Activated CD8-positive, alpha-beta memory T cell treated with anti-CD3 and anti-CD28 coated beads for 36 hours (primary cell): ENCODE measurements at places on chromosomes 7 and 10. TPM values are rescaled to one million over a fixed set of nuclear protein-coding genes. Genes with fewer than 3 reads are reported as not detected.

ADAM12 gene
- total RNA-seq: 0.15 TPM

NME8 gene
- total RNA-seq: not detected

CFAP70 gene
- 0.72 TPM for total RNA-seq

STEAP1B gene
- total RNA-seq: not detected

EXOC4 gene
- total RNA-seq: 51.7 TPM

EMX2 gene
- total RNA-seq: not detected

SLC29A4 gene
- 0.25 TPM for total RNA-seq

CTAGE4 gene
- 1.2 TPM for total RNA-seq

POM121 gene
- 72.3 TPM for total RNA-seq

CYP26A1 gene
- total RNA-seq: not detected

SLC39A12 gene
- total RNA-seq: not detected

CTNNA3 gene
- total RNA-seq: not detected

MYH16 gene
- total RNA-seq: not detected

TAS2R4 gene
- 0.69 TPM for total RNA-seq

AP3M1 gene
- 58.0 TPM for total RNA-seq

PDE6C gene
- not detected for total RNA-seq

AKR1C4 gene
- not detected for total RNA-seq

BICC1 gene
- not detected for total RNA-seq

MOGAT3 gene
- not detected for total RNA-seq

TEX36 gene
- not detected for total RNA-seq

FLNC gene
- total RNA-seq: 0.02 TPM

KMT2E gene
- total RNA-seq: 79.3 TPM

SAMD9L gene
- 4.8 TPM for total RNA-seq

CAMK2B gene
- 0.17 TPM for total RNA-seq

SFTPA1 gene
- not detected for total RNA-seq

PTPRE gene
- total RNA-seq: 38.3 TPM

PRPS1L1 gene
- not detected for total RNA-seq

C10orf105 gene
- 0.15 TPM for total RNA-seq

C10orf62 gene
- not detected for total RNA-seq

ANKRD30A gene
- total RNA-seq: not detected

CNPY1 gene
- not detected for total RNA-seq

C7orf33 gene
- not detected for total RNA-seq

NKX2-3 gene
- total RNA-seq: not detected

UNCX gene
- not detected for total RNA-seq
